Stimulated activated CD4-positive, alpha-beta T cell treated with anti-CD3 and anti-CD28 coated beads, Interleukin-1b, Interleukin-23, amount 100 ng/mL, for 24 hours (primary cell): ENCODE measurements at places on chromosomes 2 and 18.
A peak's percentile ranks its signal among the peaks of the same experiment; 100 is the strongest.

DNA sequence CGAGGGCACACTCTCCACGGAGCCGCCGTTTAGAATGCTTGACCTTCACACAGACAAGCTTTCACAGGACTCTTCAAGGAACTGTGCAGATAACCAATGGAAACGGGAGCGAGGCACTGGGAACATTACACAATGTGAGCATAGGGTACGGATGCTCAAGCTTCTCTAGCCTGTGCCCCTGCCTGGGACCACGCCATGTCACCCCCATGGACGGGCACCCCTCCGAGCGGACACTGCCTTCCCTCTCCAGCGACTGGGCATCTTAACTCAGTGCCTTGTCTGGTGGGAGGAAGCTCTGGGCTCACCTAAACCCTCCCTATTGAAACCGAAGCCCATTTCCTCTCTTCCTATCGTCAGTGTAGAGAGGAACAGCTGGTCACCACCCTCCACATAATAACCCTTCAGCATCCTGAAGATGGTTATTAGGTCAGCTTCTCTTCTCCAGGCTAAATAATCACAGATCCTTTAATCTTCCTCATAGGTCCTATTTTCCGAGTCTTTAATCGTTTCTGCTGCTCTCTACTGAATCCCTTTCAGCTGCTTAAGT is 626.7 kb downstream of the GALR1 start:
- no peak for DNase-seq

GRCh38 chr2:102726128-102727087 is 35.4 kb upstream of the TMEM182 start:
- no peak for DNase-seq

DNA sequence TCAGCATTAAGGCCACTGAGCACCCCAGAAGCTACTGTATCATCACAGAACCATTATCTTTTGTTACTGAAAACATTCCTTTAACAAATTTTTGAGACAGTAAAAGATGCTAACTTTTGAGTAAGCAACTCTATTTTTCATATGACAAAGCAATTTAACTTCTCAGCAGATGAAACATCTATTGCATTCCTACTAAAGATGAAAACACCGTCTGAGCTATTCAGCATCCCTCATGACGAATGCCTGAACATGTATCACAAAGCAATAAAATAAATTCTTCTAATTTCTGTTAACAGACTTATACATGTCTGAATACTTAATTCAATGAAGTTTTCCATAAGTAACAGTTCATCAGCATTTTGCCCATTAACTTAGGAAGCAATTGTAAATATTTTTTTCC is 23.9 kb downstream of the CHN1 start:
- DNase-seq, result no peak

DNA sequence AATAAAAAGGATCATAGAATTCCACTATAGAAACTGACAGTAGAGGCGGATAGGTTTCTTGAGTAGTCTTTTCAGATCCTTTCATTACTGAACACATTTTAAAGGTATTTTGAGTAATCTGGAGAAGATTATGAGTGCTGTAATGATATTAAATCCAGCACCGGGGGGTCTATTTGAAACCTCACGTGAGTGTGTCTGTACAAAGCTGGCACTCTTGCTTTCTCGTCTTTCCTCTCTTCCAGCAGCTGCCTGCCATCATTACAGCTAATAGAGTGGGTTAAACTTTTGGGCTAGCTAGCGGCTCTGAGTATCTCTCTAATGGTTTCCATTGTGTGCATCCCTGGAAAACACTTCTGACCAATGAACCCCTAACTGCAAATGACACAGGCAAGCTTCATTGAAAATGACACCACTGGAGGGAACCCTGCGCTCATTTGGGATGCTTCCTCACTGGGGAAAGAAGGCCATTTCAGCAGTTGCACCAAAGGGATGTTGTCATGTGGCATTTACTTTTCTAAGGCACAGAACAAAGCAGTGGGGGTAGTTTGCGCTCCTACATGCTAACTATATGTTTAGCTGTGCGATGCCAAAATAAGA is 101.0 kb downstream of the HRH4 start:
- DNase-seq, result no peak

- no peak for DNase-seq
Observed at GRCh38 chr2:100010606-100011005, 131.8 kb downstream of the AFF3 start.

- DNase-seq, result no peak
Observed at GRCh38 chr2:36147670-36148390, 207.7 kb upstream of the CRIM1 start.

DNA sequence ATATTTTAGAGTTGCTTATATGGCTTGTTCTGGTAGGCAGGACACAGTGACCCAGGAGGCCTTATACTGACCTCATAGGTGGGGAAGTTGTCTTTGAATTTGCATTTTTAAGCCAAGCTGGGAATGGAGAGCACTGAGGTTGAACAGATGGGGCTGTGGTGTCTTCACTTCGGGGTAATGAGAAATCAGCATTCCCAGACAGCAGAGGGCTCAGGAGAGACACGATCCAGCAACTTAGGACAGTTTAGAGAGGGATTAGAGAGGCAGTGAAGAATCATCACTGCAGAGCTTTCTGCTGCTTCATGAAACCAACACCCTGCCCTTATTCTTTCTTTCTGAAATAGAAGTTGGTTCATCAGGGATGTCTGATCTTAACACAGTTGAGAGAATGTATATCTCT is 202.4 kb downstream of the TDRD15 start:
- DNase-seq, result no peak

DNA sequence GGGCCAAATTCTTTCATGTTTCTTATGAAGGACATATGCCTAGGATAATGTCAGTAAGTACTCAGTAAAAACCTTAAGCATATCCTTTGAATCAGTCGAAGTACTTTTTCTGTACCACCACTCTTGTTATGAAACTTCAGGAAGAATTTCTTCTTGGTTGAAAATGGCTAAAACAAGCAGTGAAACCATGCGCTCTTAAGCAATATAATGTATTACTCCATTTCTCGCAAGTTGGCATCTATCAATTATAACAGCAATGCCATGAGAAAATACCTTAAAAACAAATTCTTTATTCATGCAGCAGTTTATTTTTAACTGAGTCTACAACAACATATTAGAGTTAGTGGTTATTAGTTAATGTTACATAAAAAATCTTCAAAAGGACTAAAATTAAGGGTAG is 41.0 kb downstream of the SLC66A3 start:
- no peak for DNase-seq

DNA sequence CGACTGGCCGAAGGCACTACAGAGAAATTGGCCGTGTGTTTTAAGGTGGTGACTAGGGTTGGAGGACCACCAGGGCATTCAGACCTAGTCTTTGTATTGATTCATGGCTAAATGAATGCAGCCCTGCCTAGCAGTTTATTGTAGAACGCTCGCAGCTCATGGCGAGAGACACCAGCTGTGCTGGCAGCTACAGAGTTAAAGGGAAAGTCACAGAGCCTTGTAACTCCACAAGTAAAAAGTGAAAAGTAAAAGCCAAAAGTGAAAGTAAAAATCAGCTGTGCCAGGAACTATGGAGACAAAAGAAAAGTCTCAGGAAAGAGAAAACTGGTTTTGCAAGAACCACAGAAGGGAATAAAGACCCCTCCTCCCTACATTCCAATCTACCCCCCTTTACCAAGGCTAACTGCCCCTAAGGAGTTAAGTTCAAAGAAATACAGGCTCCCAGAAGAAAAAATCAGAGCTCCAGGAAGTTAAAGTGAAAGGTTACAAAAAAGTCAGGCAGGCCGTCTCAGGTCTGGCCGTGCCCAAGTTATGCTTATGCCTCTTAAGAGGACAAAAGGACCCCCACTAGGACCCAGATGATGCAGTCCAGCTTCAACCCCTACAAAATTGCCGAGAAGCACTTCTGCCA is 46.4 kb upstream of the SELENOI start:
- DNase-seq, result no peak

DNA sequence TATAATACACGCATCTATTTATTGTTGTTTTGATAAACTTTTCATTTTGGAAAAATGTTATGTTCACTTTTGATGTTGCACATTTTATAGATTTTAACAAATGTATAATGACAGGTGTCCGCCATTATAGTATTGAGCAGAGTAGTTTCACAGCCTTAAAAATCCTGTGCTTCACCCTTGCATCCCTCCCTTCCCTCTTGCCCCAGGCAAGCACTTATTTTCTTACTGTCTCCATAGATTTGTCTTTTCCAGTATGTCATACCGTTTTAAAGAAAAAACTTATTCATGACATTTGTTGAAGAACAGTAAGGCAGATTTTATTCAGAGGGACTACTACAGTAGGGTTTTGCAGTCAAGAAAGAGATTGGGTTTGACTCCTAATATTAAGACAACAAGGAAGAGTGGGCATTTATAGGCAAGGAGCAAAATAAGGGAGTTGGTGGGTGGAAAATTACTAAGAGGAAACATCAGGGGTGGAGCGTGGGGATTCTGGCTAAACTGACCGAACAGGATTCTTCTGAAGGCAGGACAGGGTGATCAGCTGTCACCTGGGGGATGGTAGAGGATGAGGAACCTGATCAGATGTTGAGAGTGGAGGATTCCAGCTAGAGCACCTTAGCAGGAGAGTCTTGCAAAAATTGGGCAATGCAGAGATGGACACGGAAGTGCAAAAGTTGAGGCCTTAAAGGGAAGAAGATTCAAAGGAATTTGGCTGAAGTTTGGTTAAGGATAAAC is 108.8 kb downstream of the NCK2 start:
- no peak for DNase-seq

- no peak for DNase-seq
Observed at GRCh38 chr2:205495819-205496218, 186.5 kb upstream of the NRP2 start.

DNA sequence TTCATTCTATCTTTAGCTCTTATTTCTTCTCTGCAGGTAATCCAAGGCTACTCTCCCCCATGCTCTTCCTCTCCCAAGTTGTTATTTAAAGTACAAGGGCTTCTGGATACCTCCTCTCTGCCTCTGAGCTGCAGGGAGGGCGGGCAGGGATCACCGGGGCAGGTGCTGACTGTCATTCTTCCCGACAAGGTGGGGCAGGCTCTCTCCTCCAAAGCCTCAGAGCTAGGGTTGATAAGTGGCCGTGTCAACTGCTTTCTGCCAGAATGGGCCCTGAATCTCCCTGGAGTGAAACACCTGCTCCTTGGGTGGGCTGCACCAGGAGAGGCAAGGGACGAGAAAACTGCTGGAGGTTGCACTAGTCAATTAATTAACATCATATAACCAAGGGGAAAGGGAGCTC is 250.3 kb downstream of the SLC4A3 start:
- no peak for DNase-seq

DNA sequence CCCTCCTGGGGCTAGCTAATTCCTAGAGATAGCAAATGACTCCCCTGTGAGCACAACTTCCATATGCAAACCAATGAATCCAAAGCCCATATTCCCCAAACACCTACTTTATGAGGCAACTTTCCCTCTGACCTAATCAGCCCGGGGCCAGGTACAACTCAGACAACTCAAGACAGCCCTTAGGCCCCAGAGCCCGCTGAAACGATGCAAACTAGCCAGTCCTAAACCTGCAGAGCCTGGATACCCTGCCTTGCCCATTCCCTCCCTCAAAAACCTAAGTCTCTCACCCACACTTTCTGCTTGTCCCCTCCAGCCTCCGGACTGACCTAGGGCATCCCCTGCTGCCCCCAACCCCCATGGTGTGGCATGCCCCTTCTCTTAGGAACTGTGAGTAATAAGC is 142.8 kb downstream of the ACTR3 start:
- no peak for DNase-seq

DNA sequence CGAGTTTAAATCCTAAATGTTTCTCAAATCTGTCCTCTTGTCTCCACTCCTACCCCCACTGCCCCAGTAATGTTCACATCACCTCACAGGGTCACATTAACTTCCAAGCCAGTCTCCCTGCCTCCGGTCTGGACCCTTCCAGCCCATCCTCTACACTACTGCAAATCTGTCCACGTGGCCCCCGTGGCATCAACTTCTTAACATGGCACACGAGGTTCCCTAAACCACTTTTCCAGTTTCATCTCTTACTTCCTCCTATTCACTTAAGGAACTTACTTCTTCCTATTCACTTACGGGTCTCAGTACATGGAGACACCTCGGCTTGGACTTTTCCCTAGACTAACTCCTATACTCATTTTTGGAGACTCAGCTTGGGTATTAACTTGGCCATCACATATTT is 27.0 kb downstream of the MRPL33 start:
- no peak for DNase-seq

GRCh38 chr2:33267756-33268155 is 208.7 kb upstream of the RASGRP3 start:
- DNase-seq, result no peak

GRCh38 chr2:238136820-238137537 is 1.5 kb upstream of the KLHL30 start:
- DNase-seq, result no peak

DNA sequence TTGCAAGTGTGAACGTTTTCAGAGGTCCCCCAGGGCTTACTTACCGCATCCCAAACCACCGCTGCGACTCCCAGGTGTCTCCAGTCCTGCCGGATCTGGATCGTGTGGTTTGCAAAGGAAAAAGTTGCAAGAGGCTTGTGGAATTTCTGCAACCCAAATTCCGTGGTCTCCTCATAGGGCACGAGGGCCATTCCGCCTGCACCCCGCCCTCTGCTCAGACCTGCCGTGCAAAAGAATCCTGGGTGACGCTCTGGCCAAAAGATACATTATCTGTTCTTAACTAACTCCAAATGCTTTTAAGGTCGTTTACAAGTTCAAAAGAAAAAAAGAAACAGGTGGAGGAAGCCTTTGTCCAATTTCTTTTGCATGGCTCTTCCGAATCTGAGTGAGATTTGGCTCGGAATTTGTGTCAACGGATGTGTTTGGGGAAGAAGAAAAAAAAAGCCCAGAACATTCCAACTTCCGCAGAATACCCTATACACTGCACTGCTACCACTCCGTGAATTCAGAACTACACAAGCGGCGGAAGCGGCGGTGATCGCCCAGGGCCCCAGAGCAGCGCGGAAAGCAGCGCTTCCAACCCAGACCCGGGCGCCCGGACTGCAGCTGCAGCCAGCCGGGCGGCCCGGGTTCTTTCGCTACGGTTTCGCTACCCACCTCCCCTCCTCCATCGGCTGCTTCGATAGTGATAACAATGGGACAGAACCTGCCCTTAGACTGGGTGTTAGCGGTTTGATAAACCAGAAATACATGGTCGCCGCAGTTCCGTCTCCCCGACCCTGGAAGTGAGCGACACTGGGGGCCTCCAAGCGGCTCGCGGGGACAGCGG is 795 bp downstream of the METTL21A start:
- DNase-seq, result peak; percentile 45

DNA sequence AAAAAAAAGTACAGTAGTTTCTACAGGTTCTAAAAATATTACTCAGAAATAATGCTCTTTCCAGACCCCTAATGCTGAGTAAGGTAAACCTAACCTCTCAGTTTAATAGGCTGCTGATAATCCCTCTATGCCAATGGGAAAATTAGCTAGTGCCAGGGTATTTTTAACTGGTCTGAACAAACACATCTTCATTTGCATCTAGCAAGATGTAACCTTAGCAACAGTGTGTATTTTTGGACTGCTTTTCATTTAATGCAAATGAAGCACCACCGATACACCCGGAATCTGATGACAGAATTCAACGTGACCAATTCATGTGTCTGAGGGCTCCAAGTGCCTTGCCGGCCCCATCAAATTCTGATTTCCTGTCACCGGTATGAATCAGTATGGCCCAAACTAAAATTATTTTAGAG is 47.4 kb upstream of the CYRIA start:
- DNase-seq, result no peak

GRCh38 chr2:98376996-98377395 is 30.7 kb downstream of the CNGA3 start:
- no peak for DNase-seq

- no peak for DNase-seq
Observed at GRCh38 chr18:70457223-70457622, 168.4 kb downstream of the SOCS6 start.
